ENCODE measurements at places on chromosomes 1 and 21.

DNA sequence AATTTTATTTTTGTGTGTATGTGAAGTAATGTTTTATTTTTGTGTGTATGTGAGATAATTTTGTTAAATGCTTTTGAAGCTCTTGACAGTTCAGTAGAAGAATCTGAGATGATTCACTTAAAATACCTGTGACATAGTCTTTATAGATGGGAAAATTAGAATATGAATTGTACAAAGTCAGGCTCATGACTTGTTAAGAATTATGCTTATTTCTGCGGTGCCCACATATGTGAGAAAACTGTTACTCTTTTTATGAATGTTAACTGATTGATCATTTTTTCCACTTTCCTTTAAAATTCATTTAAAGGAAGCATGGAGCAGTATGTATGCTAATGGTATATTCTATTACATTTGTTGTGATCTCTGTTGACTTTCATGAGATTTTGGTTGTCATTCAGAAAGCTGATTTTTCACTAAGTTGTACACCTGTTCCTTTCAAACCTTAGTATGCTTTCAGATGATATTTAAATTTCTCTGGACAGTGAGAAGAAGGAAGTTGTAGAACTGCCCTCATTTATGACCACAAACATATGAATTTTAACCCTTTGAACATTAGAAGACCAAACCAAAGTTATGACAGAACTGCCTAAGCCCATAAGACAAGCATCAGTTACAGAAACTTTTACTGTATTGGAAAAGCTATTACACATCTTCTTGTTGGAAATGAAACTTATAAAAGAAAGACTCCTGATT, 110.1 kb downstream of the POU2F1 start:
- no peak for DNase-seq

DNA sequence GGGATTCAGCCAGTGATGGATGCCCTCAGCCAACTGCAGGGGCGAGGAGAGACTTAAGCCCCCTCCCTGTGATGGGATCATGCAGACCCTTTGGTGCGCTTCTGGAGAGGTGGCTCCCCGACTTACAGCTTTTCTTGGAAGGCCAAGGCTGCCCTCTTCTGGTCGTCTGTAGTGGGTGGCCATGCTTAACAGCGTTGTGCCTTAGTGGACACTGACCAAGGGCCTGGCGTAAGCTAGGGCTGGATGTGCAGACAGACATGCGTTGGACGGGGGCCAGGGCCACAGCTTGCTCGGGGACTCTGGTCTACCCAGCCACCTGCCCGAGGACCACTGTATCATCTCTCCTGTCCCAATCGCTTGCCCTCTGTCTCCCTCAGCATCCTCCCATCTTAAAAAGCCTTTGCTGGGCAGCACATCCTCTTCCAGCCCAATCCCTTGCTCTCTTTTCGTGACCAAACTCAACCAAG, 5.5 kb downstream of the AZIN2 start:
- DNase-seq, result peak; percentile 20

DNA sequence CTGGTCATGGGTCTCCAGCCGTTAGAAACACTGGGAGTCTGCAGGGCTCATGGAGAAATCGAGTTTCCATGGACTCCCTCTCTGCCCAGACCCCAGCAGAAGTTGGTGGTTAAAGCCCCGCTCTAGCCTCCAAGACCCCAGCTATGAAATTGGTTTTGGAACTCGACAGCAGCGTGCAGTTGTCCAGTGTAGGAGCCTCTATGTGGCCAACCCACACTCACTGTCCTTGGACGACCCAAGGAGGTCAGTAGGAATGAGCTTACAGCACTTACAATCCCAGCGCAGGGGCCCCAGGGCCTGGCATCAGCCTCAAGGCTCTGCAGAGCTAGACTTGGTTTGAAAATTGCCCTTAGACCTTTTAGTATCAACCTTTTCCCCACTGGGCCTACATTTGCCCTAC, 3.2 kb upstream of the PRDM16 start:
- no peak for DNase-seq

GRCh38 chr1:50959303-50959912, 659 bp downstream of the FAF1 start:
- DNase-seq, result peak; percentile 18

GRCh38 chr1:21831454-21831970, 19.4 kb downstream of the LDLRAD2 start:
- no peak for DNase-seq

DNA sequence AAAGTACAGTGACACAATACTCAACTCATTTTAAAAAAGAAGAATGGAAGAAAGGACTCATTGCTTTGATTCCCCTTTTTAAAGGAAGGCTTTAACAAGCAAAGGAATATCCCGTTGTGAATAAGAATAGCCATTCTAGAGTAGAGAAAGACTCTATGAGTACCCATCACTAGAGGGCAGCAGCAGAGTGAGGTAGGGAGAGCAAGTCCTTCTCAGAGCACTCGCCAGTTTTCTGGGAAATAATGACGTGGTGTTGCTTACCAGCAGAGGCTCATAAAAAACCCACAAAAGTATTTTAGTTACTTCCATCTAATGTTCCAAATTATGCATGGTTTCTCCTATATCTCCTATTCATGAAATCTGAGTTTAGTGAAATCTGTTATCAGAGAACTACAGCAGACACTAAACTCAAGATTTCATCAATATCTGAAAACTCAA, 74.6 kb downstream of the USP24 start:
- peak; percentile 67 for DNase-seq

DNA sequence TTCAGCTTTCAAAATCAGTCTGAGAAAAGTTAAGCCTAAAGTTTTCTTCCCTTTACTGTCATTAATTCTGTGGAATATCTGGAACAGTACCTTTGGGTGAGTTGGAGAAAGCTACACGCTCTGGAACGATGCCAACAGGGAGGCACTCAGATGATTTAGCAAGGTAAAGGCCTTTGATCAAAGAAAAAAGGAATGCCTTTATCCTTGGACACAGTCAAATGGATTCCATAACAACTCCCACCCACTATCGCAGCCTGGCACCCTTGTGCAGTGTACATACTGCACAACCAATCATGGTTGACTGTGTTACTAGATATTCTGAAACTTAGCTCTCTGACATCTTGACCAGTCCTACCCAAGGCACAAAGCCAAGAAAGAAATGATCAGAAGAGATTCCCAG, 218.7 kb downstream of the PATJ start:
- DNase-seq, result no peak

- no peak for DNase-seq
Observed at GRCh38 chr1:15523104-15524020, 653 bp downstream of the CASP9 start.

DNA sequence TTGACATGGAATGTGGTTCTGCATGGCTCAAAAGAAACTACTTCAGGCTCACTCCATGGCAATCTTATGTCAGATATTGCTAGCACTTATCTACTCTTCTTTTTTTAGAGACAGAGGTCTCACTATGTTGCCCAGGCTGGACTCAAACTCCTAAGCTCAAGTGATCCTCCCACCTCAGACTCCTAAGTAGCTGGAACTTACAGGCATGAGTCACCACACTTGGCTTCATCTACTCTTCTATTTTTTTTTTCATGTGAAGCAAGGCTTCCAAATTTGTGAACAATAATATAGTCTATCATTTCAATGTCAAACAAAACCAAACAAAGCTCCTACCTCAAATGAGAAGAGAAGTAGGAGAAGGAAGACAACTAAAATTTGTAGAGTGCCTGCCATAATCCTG, 7.5 kb upstream of the PSEN2 start:
- DNase-seq, result no peak

- no peak for DNase-seq
Observed at GRCh38 chr1:39570477-39571177, 6.0 kb downstream of the PABPC4 start.

GRCh38 chr1:156668801-156669637, 8.2 kb downstream of the NES start:
- no peak for DNase-seq

- peak; percentile 40 for DNase-seq
Observed at GRCh38 chr1:8661185-8662110, 156.0 kb downstream of the RERE start.

DNA sequence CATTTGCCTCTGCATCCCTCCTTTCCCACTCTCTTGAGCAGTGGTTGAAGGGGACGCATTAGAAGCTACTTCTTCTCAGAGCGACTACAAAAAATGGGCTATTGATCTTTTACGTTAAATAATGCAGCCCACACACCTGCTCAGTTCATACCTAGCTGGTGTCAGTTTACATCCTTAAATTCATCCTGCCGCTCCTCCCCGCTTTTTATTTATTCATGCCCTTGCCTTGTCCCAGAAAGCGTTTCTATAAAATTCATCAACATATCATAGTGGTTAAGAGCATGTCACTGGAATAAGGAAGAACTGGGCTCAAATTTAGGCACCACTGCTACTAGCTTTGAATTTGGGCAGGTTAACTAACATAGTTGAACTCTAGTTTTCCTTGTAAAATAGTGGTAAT, 66.0 kb upstream of the TINAGL1 start:
- DNase-seq, result no peak

- DNase-seq, result no peak
Observed at GRCh38 chr1:210915890-210916507, 217.9 kb downstream of the KCNH1 start.

DNA sequence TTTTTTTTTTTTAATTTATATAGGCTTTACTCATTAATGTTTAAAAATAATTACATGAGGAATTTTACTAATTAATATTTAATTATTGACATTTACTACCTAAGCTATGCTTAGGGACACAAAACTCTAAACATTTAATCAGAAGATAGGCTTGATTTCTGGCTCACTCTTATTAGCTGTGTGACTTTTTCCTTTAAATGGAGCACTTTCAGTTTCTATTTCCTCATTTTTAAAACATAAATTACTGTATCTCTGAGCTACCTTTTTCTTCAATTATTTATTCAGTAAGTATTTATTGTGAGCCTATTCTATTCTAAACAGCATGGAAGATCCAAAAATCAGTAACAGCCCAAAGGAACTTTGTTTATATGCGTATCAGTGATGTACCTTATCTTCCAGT, 40.5 kb downstream of the MAP3K7CL start:
- no peak for DNase-seq

- DNase-seq, result no peak
Observed at GRCh38 chr1:93549811-93550210, 101.9 kb downstream of the FNBP1L start.

DNA sequence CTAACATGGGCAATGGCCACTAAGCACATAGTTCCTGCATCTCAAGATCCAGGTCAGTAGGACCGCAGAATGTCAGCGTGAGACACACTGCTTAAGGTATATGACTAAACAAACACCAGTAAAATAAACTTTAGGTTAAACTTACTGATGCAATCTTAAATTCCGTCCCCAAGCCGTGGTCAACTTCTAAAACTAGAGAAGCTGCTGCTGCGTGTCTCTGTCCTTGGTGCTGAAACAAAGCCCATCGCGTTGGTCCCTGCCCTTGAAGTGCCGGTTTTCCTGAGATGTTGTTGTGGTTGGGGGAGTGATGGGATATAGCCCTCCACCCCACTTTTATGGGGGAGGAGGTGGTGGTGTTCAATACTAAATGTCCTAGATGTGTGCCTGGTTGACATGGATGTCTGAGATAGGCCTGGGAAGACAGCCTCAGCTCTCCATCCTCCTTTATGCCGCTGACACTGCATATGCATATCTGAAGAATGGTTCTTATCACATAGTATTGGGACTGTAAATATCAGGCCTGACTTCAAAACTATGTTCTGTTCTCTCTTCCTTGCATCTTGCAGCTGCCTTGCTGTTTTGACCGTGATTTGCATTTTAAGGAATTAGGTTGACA, 72.0 kb upstream of the KCNA3 start:
- peak; percentile 41 for DNase-seq

DNA sequence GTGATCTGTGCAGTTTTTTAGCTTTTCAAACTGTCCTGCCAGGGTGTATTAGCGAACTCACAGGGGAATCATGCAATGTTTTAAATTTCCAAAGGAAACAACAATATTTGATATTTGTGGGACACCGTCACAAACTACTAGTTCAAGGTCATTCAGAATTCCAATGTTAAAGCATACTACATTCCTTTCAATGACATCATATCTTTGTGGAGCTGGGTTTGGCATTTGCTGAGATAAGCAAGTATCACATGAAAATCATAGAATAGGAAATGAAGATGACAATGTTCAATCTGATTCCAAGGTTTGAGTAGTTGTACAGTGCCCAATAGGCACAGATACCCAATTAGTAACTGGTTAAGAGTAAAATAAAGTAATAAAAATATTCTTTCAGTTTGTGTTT, 35.6 kb downstream of the NUF2 start:
- no peak for DNase-seq

- DNase-seq, result no peak
Observed at GRCh38 chr1:115665319-115666096, 23.7 kb downstream of the VANGL1 start.

DNA sequence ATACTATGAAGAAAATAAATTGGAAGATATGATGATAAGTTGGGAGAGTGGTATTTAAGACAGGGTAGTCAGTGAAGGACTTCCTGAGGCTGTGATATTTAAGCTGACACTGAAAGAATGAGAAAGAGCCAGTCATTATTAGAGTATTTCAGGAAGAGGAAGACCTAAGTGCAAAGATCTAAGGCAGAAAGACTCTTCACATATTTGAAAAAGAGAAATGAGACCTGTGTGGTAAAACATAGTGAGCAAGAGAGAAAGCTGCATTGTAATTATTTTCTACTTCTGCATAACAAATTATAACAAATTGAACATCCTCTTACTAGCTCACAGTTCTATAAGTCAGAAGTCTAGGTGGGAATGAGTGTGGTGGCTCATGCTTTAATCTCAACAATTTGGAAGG, 34.6 kb upstream of the DOCK7 start:
- DNase-seq, result no peak

- no peak for DNase-seq
Observed at GRCh38 chr1:185570962-185571361, 163.2 kb upstream of the HMCN1 start.

DNA sequence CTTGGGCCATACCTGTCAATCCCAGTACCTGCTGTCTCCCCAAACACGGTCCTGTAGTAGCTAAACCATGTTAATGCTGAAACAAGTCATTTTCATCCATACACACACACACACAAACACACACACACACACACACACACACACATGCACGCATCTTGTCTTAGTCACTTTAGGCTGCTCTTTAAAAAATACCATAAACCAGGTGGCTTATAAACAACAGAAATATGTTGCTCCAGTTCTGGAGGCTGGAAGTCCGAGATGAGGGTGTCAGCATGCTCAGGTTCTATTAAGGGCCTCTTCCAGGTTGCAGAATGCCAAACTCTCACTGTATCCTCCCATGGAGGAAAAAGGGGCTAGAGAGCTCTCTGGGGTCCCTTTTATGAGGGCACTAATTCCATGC, 129.9 kb downstream of the NTPCR start:
- no peak for DNase-seq

GRCh38 chr1:224193319-224193966, 10.4 kb downstream of the DEGS1 start:
- no peak for DNase-seq

DNA sequence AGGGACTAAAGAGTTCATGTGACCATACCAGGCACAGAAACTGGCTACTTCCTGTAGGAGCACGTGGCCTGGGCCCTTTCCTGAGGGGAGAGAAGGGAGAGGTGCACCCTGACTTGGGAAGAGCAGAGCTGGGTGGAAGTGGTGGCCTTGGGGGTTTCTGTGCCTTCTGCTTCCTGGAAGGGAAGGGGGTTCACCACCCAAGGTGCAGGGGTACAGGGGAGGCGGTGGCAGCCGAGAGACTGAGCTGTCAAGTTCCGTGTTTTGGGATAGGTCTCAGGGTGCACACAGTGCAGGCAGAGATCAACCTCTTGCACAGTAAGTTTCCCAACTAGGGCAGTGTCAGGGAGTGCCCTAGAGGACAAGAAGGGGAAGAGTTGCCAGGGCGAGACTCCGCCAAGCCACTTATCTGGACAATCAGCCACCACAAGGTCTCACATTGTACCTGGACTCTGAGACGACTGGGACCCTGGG, 10.1 kb downstream of the HECTD3 start:
- no peak for DNase-seq

- no peak for DNase-seq
Observed at GRCh38 chr1:19274636-19275035, 13.9 kb downstream of the AKR7A3 start.

All from activated T-cell treated with anti-CD3 and anti-CD28 coated beads, Interleukin-2, amount 50 U/mL, for 4 hours (primary cell).